ENCODE measurements at places on chromosomes 3 and 15.

- DNase-seq, result peak; percentile 13
Observed at GRCh38 chr15:42490291-42490670, 660 bp downstream of the ZNF106 start.

DNA sequence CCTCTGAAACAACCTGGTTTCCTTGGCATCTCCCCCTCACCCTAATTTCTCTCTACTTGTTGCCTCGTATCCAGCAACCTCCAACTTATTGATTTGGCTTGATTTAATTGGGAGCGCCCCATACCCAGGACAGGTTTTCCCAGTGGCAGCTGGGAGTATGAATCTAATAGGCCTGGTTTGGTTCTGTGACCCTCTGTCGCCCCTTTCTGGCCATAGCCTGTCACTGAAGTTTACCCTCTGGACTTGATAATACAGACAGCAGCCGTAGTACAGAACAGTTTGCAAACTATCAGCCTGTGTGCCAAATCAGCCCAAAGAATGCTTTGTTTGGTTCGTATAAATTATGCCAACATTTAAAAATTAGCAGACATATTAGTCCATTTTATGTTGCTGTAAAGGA lies 525.1 kb upstream of the GOLIM4 start:
- DNase-seq, result peak; percentile 33

- no peak for DNase-seq
Observed at GRCh38 chr3:10725067-10725466, 91.0 kb upstream of the SLC6A11 start.

DNA sequence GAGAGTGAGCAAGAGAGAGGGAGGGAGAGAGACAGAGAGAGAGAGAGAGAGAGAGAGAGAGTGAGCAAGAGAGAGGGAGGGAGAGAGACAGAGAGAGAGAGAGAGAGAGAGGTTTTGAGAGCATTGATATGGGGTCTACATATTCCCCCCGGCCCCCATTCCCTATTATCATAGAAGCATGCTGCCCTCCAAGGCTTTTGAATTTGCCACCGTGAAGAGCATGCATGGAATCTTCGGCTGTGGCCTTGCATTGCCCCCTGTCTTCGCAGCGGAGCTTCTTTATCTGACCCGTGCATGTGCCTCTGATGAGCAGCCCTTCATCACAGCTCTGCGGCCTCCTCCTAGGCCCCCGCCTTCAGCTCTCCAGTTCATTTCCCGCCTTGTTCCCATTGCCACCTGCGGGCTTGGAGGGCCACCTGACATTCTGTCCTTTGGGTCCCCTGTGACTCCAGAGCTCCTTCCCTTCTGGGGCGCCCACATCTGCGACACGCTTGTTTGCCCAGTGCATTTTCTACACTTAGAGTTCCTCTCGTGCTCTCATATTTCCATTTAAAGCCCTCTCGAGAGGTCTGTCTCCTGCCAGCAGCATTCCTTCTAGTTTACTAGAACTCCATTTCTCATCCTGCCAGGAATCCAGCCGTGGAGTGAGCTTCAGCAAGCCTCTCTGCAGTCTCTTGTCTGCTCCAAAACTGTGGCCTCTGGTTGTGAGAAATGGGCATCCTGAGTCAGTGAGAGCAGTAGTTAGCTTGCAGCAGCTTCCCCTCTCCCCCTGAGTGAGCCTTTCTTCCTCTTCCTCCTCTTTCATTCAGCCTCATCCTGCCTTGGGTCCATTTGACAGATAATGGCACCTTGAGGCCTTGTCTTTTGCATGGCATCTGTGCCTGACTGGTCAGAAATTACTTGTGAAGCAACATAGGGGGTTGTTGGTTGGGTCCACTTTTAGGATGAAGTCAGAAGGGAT lies 25.3 kb downstream of the LPP start:
- DNase-seq, result no peak

DNA sequence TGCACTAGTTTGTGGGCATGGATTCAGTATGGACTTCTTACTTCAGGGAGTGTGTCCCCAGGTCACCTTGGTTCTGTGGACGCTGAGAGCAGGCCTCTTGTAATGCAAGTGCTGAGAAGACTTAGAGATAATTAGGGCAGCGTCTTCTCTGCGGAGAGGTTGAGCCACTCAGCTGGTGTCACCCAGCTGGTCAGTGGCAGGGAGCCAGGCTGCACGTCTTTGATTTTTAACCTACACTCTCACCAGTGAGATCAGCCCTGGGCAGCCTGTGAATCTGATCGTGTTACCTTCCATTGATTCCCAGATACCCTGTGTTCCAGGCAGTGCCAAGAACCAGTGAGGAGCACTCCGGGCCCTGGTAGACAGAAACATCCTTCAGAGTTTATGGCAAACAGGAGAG lies 92.6 kb downstream of the SLCO3A1 start:
- no peak for DNase-seq

Measured in urothelium cell line (cell line).